CD4-positive, alpha-beta T cell (primary cell): ENCODE measurements at places on chromosomes 1 and 21. TPM values are rescaled to one million over a fixed set of nuclear protein-coding genes. Genes with fewer than 3 reads are reported as not detected.

DNA sequence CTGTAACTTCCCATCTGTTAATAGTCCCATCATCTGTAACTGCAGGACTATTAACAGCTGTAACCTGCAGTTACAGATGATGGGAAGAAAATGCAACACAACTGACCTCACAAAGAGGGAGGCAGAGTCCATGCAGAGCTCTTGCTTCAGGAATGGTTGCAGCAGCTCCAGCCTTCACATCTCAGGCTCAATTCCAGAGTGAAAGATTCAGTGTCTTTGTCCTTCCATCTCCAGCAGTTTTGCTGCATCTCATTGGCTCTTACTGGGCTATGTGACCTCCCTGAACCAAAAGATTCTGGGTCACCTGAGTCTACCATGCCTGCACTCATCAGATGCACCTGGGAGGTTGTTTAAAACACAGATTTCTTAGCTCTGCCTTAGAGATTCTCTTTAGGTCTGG, 686.7 kb downstream of the MATN1 start:
- H3K27ac ChIP-seq, result no peak overlapping the region
- no peaks in the 10 kb centered on the region for H3K36me3 ChIP-seq
- H3K27me3 ChIP-seq, result peaks cover 7% of the 10 kb centered on the region
- no peak overlapping the region for H3K4me3 ChIP-seq
- no peaks in the 10 kb centered on the region for H3K4me1 ChIP-seq

- H3K4me1 ChIP-seq, result no peaks in the 10 kb centered on the region
- no peak overlapping the region for H3K4me3 ChIP-seq
- H3K27ac ChIP-seq, result no peak overlapping the region
- no peaks in the 10 kb centered on the region for H3K36me3 ChIP-seq
- H3K27me3 ChIP-seq, result no peaks in the 10 kb centered on the region
Observed at GRCh38 chr1:232620356-232620969, 9.5 kb downstream of the SIPA1L2 start.

DNA sequence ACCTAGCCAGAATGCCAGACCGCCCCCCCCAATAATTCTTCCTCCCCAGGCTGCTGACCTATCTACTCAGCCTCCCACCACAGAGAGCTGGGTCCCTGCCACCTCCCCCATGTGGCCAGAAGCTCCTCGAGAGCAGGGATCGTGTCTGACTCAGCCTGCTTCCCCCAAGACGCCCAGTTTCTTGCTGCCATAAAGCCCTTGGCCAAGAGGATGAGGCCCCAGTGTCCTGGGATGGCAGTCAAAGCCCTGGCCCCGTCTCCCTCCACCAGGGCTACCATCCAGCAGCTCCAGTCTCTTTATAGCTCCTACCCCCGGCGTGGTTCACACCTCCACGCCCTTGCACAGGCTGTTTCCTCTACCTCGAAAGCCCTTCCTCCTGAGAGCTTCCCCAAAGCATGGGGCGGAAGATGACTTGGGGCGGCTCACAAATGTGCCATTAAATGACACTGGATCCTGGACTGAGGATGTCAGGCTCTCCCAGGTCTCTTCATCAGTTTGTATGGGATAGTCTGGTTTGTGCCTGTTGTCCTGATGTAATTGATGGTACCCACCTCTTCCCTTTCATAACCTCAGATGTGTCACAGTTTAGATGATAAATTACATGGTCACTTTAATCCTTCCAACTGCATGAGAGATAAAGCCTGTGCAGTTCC, 13.2 kb downstream of the ADGRB2 start:
- H3K27ac ChIP-seq, result no peak overlapping the region
- no peaks in the 10 kb centered on the region for H3K36me3 ChIP-seq
- peak; percentile 45 for DNase-seq
- peaks cover 27% of the 10 kb centered on the region for H3K4me1 ChIP-seq

- no peak for DNase-seq
- H3K4me3 ChIP-seq, result no peak overlapping the region
- H3K4me1 ChIP-seq, result no peaks in the 10 kb centered on the region
Observed at GRCh38 chr21:38952890-38953289, 147.2 kb downstream of the ETS2 start.

- H3K27me3 ChIP-seq, result no peaks in the 10 kb centered on the region
- no peak overlapping the region for H3K27ac ChIP-seq
- H3K36me3 ChIP-seq, result peaks cover 12% of the 10 kb centered on the region
- H3K4me1 ChIP-seq, result peaks cover 91% of the 10 kb centered on the region
- DNase-seq, result no peak
- H3K4me3 ChIP-seq, result no peak overlapping the region
Observed at GRCh38 chr1:12165342-12165741, 1.4 kb upstream of the TNFRSF1B start.

- H3K4me3 ChIP-seq, result no peak overlapping the region
- H3K27me3 ChIP-seq, result peaks cover 5% of the 10 kb centered on the region
- no peak overlapping the region for H3K27ac ChIP-seq
- H3K4me1 ChIP-seq, result no peaks in the 10 kb centered on the region
- DNase-seq, result no peak
Observed at GRCh38 chr1:219085082-219085481, 88.6 kb upstream of the LYPLAL1 start.

DNA sequence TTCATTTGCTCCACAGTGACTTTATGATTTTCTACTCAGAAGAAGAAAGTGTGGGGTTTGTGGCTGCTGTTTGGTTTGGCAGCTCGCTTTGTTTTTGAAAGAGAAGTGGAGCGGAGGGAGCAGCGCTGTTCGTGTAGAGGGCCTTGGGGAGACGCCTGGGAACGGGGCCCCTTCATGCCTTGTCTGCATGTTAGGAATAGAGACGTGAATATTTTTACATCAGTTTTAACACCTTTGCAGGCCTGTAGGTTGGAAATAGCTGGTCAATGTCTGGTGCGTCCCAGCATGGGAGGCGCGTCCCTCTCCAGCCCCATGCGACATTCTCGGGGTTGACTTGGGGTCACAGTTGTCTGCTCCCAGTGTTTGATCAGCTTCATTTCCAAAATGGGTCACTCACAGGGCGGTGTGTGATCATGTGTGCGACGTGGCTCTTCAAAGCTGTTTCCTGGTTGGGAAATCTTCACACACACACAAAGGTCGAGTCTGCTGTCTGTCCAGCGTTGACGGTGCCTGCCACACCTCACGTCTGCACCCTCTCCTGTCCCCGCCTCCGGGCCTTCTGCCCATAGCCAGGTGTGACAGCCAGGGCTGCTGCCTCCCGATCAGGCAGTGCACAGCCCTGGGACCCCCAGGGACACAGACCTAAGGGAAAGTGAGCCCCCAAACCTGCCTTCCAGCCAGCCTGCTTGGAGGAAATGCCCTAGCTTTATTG, 149.2 kb downstream of the PSMG1 start:
- no peaks in the 10 kb centered on the region for H3K4me1 ChIP-seq
- H3K27me3 ChIP-seq, result no peaks in the 10 kb centered on the region
- H3K4me3 ChIP-seq, result no peak overlapping the region
- DNase-seq, result no peak
- no peak overlapping the region for H3K27ac ChIP-seq

DNA sequence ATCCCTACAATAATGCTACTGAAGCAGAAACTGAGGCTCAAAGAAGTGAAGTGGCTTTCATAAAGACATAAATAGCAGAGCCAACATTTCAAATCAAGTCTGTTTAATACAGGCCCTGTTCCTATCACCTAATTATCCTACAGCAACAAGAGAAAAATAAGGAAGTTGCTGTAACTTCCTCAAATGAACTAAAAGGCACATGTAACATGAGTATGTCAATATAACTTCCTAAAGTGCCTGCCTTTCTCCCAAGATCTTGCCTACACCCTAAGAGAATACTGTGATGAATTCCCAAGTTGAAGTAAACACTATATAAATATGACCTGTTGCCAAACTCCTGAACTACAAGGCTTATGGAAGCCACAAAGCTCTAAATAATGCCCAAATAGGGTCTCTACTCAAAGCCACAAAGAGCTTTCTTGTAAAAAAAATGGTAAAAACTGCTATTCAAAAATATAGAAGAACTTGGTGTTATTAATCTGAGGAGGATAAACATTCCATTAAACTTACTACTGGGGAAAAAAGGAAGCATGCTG, 8.6 kb downstream of the BEND5 start:
- no peaks in the 10 kb centered on the region for H3K4me1 ChIP-seq
- H3K27ac ChIP-seq, result no peak overlapping the region
- no peaks in the 10 kb centered on the region for H3K27me3 ChIP-seq
- no peak for DNase-seq
- H3K36me3 ChIP-seq, result no peaks in the 10 kb centered on the region

DNA sequence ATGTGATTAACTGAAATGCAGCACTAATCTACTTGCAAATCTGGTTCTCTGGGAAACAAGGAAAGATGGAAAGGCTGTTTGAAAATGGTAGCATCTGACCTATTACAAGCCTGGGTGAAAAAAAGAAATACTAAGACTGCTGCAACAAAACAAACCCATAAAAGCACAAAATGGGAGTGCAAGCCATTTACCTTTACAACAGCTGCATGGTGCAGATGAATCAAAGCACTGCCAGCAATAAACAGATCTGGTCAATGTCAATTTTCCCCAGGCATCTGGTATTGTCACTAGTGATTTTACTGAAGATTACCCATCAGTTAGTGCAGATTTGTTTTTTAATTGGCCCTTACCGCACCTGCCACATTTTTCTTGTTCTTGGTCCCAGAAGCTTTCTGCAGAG, 1341.7 kb downstream of the PLA2G4A start:
- H3K27me3 ChIP-seq, result no peaks in the 10 kb centered on the region
- no peak overlapping the region for H3K27ac ChIP-seq
- no peaks in the 10 kb centered on the region for H3K4me1 ChIP-seq
- no peaks in the 10 kb centered on the region for H3K36me3 ChIP-seq

GRCh38 chr1:26733982-26734381, 38.2 kb downstream of the ARID1A start:
- H3K36me3 ChIP-seq, result peaks cover 82% of the 10 kb centered on the region
- no peak overlapping the region for H3K27ac ChIP-seq
- H3K27me3 ChIP-seq, result no peaks in the 10 kb centered on the region
- peak; percentile 25 for DNase-seq
- no peak overlapping the region for H3K4me3 ChIP-seq
- peaks cover 50% of the 10 kb centered on the region for H3K4me1 ChIP-seq

- H3K4me3 ChIP-seq, result no peak overlapping the region
- no peak for DNase-seq
- H3K36me3 ChIP-seq, result no peaks in the 10 kb centered on the region
- H3K4me1 ChIP-seq, result no peaks in the 10 kb centered on the region
- no peak overlapping the region for H3K27ac ChIP-seq
- no peaks in the 10 kb centered on the region for H3K27me3 ChIP-seq
Observed at GRCh38 chr1:162200096-162200847, 130.8 kb downstream of the NOS1AP start.

ADAMTS4 gene
- total RNA-seq, result 0.60 TPM

ANGPTL7 gene
- total RNA-seq, result not detected

FOXO6 gene
- total RNA-seq, result 1.2 TPM

AMPD1 gene
- not detected for total RNA-seq

FAM167B gene
- 0.38 TPM for total RNA-seq

HSPA13 gene
- total RNA-seq, result 39.6 TPM

INSRR gene
- total RNA-seq, result not detected

BCAR3 gene
- total RNA-seq, result 0.47 TPM
